ENCODE measurements at places on chromosomes 16 and 17. TPM values are rescaled to one million over a fixed set of nuclear protein-coding genes. Genes with fewer than 3 reads are reported as not detected.

- DNase-seq, result no peak
Observed at GRCh38 chr16:89160977-89161701, 10.4 kb upstream of the CDH15 start.

DNA sequence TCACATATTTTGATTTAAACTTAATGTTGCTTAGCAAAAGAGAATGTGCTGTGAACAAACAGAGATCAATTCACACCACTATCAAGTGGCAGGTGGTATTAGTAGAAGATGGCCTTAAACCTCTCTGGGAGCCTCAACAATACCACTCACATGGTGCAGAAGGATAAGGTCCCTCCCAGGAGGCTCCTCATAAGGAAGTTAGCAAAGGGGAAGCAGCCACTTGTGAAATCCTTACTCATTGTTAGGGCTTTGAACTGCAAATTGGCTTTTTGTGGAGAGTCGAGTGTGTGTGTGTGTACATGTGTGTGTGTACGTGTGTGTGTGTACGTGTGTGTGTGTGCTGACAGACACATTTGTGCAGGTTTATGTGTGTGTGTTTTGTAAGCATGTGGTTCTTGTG, 48.9 kb upstream of the ASIC2 start:
- DNase-seq, result no peak

DNA sequence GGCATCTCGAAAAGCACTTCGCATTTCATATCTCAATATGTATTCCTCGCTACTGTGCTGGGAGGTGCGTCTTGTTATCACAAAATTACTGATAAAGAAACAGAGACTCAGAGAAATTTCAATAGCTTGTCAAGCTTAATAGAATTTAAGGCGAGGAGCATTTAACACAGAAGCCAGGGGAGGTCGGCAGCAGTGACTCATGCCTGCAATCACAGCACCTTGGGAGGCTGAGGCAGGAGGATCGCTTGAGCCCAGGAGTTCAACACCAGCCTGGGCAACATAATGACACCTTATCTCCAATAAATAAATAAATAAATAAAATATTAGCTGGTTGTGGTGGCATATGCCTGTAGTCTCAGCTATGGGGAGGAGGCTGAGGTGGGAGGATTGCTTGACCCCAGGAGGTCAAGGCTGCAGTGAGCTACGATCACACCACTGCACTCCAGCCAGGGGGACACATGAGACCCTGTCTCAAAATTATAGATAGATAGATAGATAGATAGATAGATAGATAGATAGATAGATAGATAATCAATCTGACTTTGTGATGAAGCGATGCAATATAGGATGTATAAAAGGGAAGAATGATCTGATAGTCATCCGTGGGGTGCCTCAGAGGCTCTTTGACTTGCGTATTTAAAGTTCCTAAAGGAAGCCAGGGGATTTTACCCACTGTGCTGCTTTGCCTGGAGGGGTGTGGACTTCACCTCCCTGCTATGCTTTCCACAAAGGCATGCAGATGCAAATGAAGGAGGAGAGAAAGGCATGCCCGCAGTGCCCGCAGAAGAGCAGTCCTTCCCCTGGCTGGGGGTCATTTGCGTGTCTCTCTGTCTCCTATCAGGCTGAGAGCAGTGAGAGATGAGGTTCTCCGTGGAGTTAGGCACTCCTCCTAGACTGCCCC, 15.9 kb upstream of the USP10 start:
- DNase-seq, result no peak

- DNase-seq, result no peak
Observed at GRCh38 chr17:5769593-5770354, 185.5 kb upstream of the NLRP1 start.

DNA sequence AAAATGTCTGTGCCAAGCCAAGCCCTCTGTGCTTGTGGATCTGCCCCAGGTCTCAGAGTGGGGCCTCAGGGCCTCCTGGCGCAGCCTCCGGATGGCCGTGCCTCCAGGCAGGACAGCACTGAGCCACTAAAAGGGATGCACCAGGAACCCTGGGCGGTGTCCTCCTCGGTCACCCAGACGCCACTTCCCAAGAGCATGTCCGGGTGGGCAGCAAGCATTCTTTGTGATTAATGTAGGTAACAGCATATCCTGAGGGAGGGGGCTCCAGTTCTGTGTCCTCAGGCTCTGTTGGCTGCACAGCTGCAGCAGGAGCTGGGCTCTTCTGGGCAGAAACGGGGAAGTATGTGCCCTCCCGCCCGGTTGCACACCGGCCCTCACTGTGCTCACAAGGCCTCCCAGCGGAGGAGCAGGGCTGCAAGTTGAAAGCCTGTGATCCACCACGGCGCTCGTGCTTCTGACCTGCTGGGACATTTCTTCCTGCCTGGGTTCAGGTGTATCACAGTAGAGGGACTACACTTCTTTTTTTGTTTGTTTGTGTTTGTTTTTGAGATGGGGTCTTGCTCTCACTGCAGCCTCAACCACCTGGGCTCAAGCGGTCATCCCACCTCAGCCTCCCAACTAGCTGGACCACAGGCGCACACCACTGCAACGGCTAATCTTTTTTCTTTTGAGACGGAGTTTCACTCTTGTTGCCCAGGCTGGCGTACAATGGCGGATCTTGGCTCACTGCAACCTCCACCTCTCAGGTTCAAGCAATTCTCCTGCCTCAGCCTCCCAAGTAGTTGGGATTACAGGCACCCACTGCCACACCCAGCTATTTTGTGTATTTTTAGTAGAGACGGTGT, 37.9 kb upstream of the CHMP6 start:
- no peak for DNase-seq

ITGB3 gene
- total RNA-seq, result 2.2 TPM
